ENCODE measurements at places on chromosomes 1 and 21. TPM values are rescaled to one million over a fixed set of nuclear protein-coding genes. Genes with fewer than 3 reads are reported as not detected.

DNA sequence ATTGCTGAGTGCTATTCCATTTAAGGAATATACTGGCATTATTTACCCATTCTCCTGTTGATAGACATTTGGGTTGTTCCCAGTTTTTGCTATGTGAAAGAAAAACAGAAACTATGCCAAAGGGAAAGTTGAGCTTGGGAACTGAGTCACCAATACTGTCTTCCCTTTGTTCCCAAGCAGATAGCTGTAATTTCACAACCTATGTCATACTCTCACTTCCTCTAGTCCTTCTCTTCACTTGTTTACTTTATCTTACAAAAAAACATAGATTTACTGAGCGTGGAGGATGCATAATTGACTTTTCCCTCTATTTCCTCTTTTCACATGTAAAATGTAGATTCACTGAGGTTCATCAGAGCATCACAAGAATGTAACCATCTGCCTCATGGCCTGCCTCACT is 32.4 kb upstream of the PGBD5 start:
- H3K27me3 ChIP-seq = no peaks in the 10 kb centered on the region
- H3K4me3 ChIP-seq = no peak overlapping the region
- no peaks in the 10 kb centered on the region for H3K4me1 ChIP-seq

- no peaks in the 10 kb centered on the region for H3K36me3 ChIP-seq
- no peak overlapping the region for H3K4me3 ChIP-seq
- no peaks in the 10 kb centered on the region for H3K27me3 ChIP-seq
- H3K4me1 ChIP-seq = peaks cover 19% of the 10 kb centered on the region
- no peak for DNase-seq
These were observed 192.4 kb downstream of the HS2ST1 start for GRCh38 chr1:87106867-87107266.

HPCAL4 gene
- total RNA-seq = 15.8 TPM

- DNase-seq = no peak
- H3K4me3 ChIP-seq = no peak overlapping the region
- H3K36me3 ChIP-seq = no peaks in the 10 kb centered on the region
- peaks cover 56% of the 10 kb centered on the region for H3K4me1 ChIP-seq
These were observed 149.0 kb downstream of the TOMM20 start for GRCh38 chr1:234979296-234980279.

GRCh38 chr1:85148524-85149250 is 52.1 kb downstream of the SYDE2 start:
- no peaks in the 10 kb centered on the region for H3K36me3 ChIP-seq
- H3K4me3 ChIP-seq = no peak overlapping the region
- H3K4me1 ChIP-seq = no peaks in the 10 kb centered on the region
- H3K27me3 ChIP-seq = no peaks in the 10 kb centered on the region

NCMAP gene
- total RNA-seq = 6.3 TPM

- no peaks in the 10 kb centered on the region for H3K4me1 ChIP-seq
- no peak overlapping the region for H3K27ac ChIP-seq
- no peak for DNase-seq
- no peaks in the 10 kb centered on the region for H3K27me3 ChIP-seq
These were observed 223.9 kb downstream of the ST6GALNAC3 start for GRCh38 chr1:76298399-76298798.

GRCh38 chr1:145997718-145998023 is 1.3 kb upstream of the TXNIP start:
- H3K27me3 ChIP-seq = no peaks in the 10 kb centered on the region
- H3K4me1 ChIP-seq = peaks cover 17% of the 10 kb centered on the region
- peaks cover 6% of the 10 kb centered on the region for H3K36me3 ChIP-seq
- peak overlapping the region; percentile 87 for H3K27ac ChIP-seq
- DNase-seq = no peak

DNA sequence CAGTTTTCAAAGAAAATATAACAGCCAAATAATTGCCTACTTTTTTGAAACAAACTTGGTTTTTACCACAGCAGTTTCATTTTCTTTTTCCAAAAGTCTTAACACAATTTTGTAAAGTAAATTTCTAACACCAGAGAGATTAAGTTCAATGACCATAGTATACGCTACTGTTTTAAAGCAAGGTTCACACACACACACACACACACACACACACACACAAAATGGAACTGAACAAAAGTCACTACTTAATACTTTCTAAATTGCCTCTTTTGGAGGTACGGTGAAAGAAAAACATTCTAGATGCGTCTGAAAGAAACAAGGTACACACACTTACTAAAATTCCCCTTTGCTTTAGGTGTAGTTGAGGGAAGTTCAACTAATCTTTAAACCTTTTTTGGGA is 30.1 kb downstream of the C21orf91 start:
- no peaks in the 10 kb centered on the region for H3K36me3 ChIP-seq
- H3K27me3 ChIP-seq = no peaks in the 10 kb centered on the region
- no peak for DNase-seq

GRCh38 chr1:196464480-196464941 is 143.7 kb downstream of the KCNT2 start:
- no peak overlapping the region for H3K4me3 ChIP-seq
- no peaks in the 10 kb centered on the region for H3K36me3 ChIP-seq
- H3K27ac ChIP-seq = no peak overlapping the region

DNA sequence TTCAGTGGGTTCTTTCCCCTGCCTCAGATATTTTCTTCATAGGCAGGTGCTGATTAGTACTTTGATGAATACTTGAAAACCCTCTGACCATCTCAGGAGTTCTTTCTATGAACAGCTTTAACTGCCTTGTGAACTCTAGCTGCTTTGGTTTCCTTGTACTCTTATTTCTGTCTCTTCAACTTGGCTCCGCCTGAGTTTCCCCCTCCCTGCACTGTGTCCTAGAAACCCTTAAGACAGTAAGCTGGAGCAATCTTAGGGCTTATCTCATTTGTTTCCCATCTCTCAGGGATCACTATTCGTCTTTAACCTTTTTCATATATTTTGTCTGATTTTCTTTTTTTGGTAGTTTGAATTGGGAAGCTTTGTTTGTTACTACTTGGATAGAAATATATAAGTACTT is 99.1 kb downstream of the PKN2 start:
- H3K4me3 ChIP-seq = no peak overlapping the region
- no peaks in the 10 kb centered on the region for H3K27me3 ChIP-seq
- no peaks in the 10 kb centered on the region for H3K4me1 ChIP-seq
- H3K36me3 ChIP-seq = no peaks in the 10 kb centered on the region
- H3K27ac ChIP-seq = no peak overlapping the region

EDN2 gene
- total RNA-seq = 0.40 TPM

GRCh38 chr1:158185770-158186169 is 5.1 kb downstream of the CD1D start:
- H3K4me3 ChIP-seq = no peak overlapping the region
- no peaks in the 10 kb centered on the region for H3K4me1 ChIP-seq
- no peaks in the 10 kb centered on the region for H3K36me3 ChIP-seq
- peaks cover 18% of the 10 kb centered on the region for H3K27me3 ChIP-seq

DNA sequence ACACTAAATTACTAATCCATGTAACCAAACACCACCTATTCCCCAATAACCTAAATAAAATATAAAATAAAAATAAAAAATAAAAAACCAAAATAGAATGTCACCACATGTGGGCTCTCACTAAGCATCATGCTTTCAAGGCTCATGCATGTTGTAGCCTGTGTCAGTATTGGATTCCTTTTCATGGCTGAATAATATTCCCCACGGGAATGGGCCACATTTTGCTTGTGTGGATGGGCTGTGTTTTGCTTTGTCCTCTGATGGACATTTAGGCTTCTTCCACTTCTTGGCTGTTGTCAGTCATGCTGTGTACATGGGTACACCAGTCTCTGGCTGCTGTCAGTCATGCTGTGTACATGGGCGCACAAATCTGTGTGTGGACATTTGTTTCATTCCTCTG is 3.2 kb downstream of the KRTAP10-6 start:
- H3K27me3 ChIP-seq = peaks cover 4% of the 10 kb centered on the region
- no peaks in the 10 kb centered on the region for H3K36me3 ChIP-seq
- DNase-seq = no peak
- no peak overlapping the region for H3K27ac ChIP-seq

DNA sequence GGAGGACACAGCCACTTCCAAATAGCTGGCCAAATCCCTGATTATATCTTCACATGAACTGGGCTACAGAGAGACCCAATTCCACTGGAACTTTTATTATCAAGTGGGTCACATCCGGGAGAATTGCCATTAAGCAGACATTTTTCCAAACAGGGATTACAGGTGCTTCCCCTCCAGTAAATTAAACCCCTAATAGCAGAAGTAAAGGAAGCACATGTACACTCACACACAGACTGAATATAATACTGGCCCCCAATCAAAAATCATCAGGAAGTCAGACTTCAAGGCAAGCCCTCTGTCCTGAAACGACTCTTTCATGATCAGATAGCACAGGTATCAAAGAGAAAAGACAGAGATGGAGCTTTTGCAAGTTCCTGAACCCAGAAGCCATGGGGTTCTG is 118.6 kb upstream of the PPP2R5A start:
- no peaks in the 10 kb centered on the region for H3K27me3 ChIP-seq
- no peaks in the 10 kb centered on the region for H3K4me1 ChIP-seq
- no peak for DNase-seq
- no peak overlapping the region for H3K4me3 ChIP-seq
- H3K27ac ChIP-seq = no peak overlapping the region

ELF3 gene
- total RNA-seq = 367 TPM

Measured in hepatocyte (in vitro differentiated cells).